ENCODE measurements at places on chromosomes 1 and 21. TPM values are rescaled to one million over a fixed set of nuclear protein-coding genes. Genes with fewer than 3 reads are reported as not detected.
A peak's percentile ranks its signal among the peaks of the same experiment; 100 is the strongest.

The KRTAP19-3 gene
- not detected for total RNA-seq

The OR2L5 gene
- total RNA-seq = not detected

The CHI3L2 gene
- not detected for total RNA-seq

The CRP gene
- total RNA-seq = not detected

The PAPPA2 gene
- total RNA-seq = 1.00 TPM

The C21orf91 gene
- 15.1 TPM for total RNA-seq

The FMOD gene
- total RNA-seq = 0.85 TPM

The C1orf159 gene
- 9.2 TPM for total RNA-seq

The NR1I3 gene
- not detected for total RNA-seq

The GNAT2 gene
- total RNA-seq = not detected

The OLIG2 gene
- total RNA-seq = 0.46 TPM

DNA sequence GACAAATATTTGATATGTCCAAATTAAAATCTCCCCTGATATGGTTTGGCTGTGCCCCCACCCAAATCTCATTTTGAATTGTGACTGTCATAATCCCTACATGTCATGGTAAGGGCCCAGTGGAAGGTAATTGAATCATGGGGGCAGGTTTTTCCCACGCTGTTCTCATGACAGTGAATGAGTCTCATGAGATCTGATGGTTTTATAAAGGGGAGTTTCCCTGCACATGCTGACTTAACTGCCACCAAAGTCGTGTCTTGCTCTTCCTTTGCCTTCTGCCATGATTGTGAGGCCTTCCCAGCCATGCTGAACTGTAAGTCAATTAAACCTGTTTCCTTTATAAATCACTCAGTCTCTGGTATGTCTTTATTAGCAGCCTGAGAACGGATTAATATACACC is 207.0 kb downstream of the BARHL2 start:
- H3K36me3 ChIP-seq = no peaks in the 10 kb centered on the region
- no peaks in the 10 kb centered on the region for H3K4me1 ChIP-seq
- DNase-seq = no peak
- H3K27ac ChIP-seq = no peak overlapping the region

DNA sequence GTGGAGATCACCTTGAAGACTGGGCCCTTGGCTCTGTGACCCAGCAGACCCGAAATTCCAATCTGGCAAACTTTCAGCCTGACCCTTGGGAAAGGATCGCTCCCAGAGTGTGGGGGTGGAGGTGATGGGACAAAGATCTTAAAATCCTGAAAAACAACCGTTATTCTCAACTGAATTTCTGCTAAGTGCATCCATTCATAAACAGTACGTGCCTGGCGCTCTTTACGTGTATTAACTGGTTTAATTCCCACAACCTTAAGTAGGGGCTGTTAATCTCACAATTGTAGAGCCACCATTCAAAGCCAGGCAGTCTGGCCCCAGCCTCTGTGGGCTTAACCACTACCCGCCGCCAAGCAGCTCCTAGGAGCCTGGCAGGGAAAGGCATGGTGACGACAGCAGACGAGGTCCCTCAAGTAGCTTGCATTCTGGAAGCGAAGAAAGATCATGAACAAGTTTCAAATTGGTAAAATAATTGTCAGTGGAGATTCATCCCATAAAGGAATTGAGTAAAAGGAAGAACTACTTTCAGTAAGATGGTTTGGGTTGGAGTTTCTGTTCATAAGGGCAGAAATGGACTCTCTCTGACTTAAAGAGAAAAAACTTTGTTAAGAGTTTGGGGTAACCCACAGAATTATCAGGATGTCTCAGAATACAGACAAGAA is 11.4 kb upstream of the RGS16 start:
- peak overlapping the region; percentile 76 for H3K4me3 ChIP-seq
- no peaks in the 10 kb centered on the region for H3K27me3 ChIP-seq
- no peaks in the 10 kb centered on the region for H3K36me3 ChIP-seq
- H3K4me1 ChIP-seq = peaks cover 67% of the 10 kb centered on the region

DNA sequence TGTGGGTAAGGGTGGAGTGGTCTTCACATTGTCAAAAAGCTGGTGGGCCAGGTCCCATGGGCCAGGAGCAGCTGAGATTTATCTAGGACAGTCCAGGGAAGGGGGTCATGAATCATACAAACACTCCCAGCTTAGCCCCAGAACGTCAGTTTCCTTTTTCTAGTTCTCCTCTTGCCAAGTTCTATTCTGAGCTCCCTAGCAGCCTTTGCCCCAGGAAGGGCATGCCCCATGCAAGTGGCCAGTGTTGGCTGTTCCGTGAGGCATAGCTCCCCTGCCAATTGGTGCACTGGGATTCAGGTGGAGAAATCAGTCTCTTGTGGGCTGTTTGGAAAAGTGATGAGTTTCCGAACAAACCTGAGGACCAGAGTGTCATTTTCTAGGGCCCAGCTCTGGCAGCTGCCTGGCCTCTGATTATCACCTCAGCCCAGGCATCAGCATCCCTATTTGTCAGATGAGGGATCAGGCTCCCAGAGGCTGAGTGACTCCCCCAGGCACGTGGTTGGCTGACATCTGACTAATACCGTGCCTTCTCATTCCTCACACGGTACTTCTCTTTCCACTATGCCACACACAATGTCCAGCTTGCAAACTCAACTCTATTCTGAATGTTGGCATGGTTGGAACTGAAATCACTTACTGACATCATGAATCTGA is 14.2 kb upstream of the MYOM3 start:
- H3K4me1 ChIP-seq = peaks cover 5% of the 10 kb centered on the region
- DNase-seq = no peak
- no peak overlapping the region for H3K4me3 ChIP-seq
- H3K36me3 ChIP-seq = no peaks in the 10 kb centered on the region

DNA sequence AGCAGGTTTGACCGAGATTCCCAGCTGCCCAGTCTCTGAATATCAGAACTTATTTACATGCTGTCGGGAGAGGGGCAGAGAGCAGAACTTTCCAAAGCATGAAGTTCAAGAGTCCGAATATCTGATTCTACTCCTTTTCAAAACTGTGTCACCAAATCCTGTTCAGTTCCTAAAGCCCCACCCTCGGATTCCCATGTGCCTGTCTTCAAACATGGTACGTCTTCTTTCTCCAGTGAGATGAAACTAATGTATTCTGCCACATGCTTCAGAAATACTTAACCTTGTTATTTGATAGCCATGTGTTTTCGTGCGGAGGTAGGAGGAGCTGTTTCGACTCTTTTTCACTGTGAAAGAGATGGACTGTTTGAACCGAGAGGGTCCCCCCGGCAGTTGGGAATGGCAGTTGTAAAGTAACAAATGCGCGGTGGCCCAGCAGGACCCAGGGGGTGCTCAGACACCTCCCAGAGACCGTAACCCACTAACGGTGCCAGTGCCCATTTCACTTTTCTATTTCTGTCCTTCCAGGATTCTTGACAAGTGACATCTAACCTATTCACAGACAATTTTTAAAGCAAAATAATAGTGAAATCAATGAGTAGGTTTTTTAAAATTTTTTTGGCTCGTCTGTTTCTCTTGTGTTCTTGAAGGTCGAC is 67.2 kb downstream of the ZBTB18 start:
- no peak for DNase-seq
- peaks cover 31% of the 10 kb centered on the region for H3K4me1 ChIP-seq
- H3K36me3 ChIP-seq = peaks cover 2% of the 10 kb centered on the region
- H3K27me3 ChIP-seq = no peaks in the 10 kb centered on the region
- no peak overlapping the region for H3K4me3 ChIP-seq

DNA sequence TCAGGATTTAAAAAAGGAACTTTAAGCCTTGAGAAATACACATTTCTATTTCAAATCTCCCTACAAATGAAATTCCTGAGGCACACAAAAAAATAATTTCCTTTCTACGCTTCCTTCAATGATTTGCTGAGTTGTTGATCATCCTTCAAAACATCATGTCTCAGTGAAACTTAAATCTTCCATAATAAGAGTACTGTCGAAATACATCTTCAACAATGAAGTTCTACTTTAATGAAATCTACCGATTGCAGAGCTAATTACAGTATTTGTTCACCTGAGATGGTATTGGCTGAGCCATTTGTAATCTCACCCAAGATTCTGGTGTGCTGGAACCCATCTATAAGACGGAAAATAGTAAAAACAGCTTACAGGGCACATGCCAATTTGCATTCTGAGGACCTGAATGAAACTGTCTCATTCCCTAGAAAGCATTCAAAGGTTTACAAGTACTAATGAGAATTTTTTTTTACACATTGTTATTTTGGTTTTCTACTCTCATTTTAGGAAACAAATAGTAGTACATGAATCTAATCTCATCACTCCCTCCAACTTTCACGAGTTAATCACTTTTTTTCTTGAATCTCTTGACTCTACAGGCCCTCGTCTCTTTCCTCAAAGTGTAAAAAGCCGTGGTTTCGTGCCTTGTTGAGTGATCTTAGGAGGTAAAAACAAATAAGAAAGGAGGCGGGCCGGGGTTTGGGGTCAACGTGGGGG is 1.1 kb downstream of the CHML start:
- H3K4me3 ChIP-seq = peak overlapping the region; percentile 85
- H3K4me1 ChIP-seq = peaks cover 51% of the 10 kb centered on the region
- peak overlapping the region; percentile 39 for H3K27ac ChIP-seq
- peaks cover 7% of the 10 kb centered on the region for H3K36me3 ChIP-seq
- H3K27me3 ChIP-seq = no peaks in the 10 kb centered on the region
- DNase-seq = no peak

- no peaks in the 10 kb centered on the region for H3K27me3 ChIP-seq
- peaks cover 16% of the 10 kb centered on the region for H3K4me1 ChIP-seq
- peaks cover 25% of the 10 kb centered on the region for H3K36me3 ChIP-seq
- DNase-seq = no peak
- no peak overlapping the region for H3K27ac ChIP-seq
Measured at GRCh38 chr1:203828002-203828401, 32.6 kb downstream of the ZBED6 start.

- no peak for DNase-seq
- no peak overlapping the region for H3K27ac ChIP-seq
- peaks cover 10% of the 10 kb centered on the region for H3K27me3 ChIP-seq
Measured at GRCh38 chr1:205531191-205532025, 26.9 kb downstream of the CDK18 start.

GRCh38 chr1:211900441-211900840 is 69.9 kb upstream of the LPGAT1 start:
- no peaks in the 10 kb centered on the region for H3K4me1 ChIP-seq
- peaks cover 4% of the 10 kb centered on the region for H3K27me3 ChIP-seq
- no peak overlapping the region for H3K4me3 ChIP-seq
- no peaks in the 10 kb centered on the region for H3K36me3 ChIP-seq
- DNase-seq = no peak

- no peak overlapping the region for H3K27ac ChIP-seq
- peaks cover 9% of the 10 kb centered on the region for H3K27me3 ChIP-seq
- H3K36me3 ChIP-seq = no peaks in the 10 kb centered on the region
- no peak for DNase-seq
- no peak overlapping the region for H3K4me3 ChIP-seq
- no peaks in the 10 kb centered on the region for H3K4me1 ChIP-seq
Measured at GRCh38 chr1:208778417-208778816, 534.2 kb upstream of the PLXNA2 start.

- DNase-seq = no peak
- no peak overlapping the region for H3K27ac ChIP-seq
- no peak overlapping the region for H3K4me3 ChIP-seq
- no peaks in the 10 kb centered on the region for H3K27me3 ChIP-seq
Measured at GRCh38 chr1:2184934-2185333, 9.6 kb downstream of the FAAP20 start.

GRCh38 chr1:30339866-30340265 is 383.5 kb downstream of the MATN1 start:
- no peaks in the 10 kb centered on the region for H3K36me3 ChIP-seq
- H3K4me1 ChIP-seq = no peaks in the 10 kb centered on the region
- H3K27me3 ChIP-seq = peaks cover 11% of the 10 kb centered on the region
- H3K27ac ChIP-seq = no peak overlapping the region
- no peak for DNase-seq
- no peak overlapping the region for H3K4me3 ChIP-seq

DNA sequence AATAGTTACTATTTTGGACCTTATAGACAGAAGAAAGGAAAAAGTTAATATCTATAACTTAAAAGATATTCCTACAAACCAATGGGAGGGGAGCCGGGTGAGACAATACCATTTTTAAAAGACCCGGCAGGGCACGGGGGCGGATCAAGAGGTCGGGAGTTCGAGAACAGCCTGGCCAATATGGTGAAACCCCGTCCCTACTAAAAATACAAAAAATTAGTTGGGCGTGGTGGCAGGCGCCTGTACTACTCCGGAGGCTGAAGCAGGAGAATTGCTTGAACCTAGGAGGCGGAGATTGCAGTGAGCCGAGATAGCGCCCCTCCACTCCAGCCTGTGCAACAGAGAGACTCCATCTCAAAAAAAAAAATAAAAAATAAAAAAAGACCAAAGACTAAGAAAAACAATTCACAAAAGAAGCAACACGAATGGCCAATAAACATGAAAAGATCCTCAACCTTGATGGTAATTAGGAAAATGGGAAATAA is 1.2 kb upstream of the PSMB2 start:
- peaks cover 5% of the 10 kb centered on the region for H3K36me3 ChIP-seq
- H3K4me1 ChIP-seq = peaks cover 36% of the 10 kb centered on the region
- no peak for DNase-seq
- H3K27me3 ChIP-seq = peaks cover 20% of the 10 kb centered on the region
- peak overlapping the region; percentile 100 for H3K27ac ChIP-seq

DNA sequence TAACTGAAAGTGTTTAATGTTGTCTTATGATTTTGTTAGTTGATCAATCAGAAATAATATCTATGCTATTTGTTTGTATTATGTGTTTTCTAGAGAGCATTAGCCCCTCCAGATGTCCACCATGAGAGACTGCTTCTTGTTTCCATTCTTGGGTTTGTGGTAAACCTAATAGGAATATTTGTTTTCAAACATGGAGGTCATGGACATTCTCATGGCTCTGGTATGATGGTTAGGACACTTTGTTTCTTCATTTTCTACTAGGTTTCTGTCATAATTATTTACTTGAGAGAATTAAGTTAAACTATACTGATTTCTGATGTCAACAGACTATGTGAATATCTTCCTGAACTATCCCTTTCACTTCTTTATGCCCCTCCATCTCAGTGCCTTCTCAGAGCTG is 16.1 kb downstream of the SLC30A7 start:
- H3K36me3 ChIP-seq = peaks cover 42% of the 10 kb centered on the region
- no peaks in the 10 kb centered on the region for H3K27me3 ChIP-seq
- peaks cover 3% of the 10 kb centered on the region for H3K4me1 ChIP-seq
- H3K27ac ChIP-seq = no peak overlapping the region

- H3K27ac ChIP-seq = no peak overlapping the region
- no peaks in the 10 kb centered on the region for H3K36me3 ChIP-seq
- H3K4me3 ChIP-seq = no peak overlapping the region
- H3K27me3 ChIP-seq = peaks cover 38% of the 10 kb centered on the region
Measured at GRCh38 chr1:208637181-208637580, 393.0 kb upstream of the PLXNA2 start.

DNA sequence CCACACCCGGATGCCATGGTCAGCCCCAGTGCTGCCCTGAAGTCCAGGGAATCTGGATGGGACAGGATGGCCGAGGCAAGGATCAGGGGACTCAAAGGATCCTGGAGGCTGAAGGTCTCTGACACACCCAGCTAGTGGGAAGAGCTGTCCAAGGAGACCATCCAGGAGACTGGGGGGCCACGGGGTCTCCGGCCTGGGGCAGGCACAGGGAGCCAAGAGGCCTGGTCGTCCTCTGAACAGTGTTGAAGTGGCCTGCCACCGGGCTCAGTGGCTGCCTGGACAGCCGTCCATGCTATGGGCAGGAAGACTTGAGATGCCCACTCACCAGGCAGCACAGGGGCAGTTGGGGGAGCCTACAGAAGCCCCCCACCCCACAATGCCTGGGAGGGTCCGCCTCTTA is 41.9 kb downstream of the MEGF6 start:
- no peaks in the 10 kb centered on the region for H3K36me3 ChIP-seq
- peaks cover 7% of the 10 kb centered on the region for H3K4me1 ChIP-seq
- no peak overlapping the region for H3K27ac ChIP-seq
- no peak for DNase-seq
- H3K4me3 ChIP-seq = no peak overlapping the region
- no peaks in the 10 kb centered on the region for H3K27me3 ChIP-seq
